Stimulated activated naive CD4-positive, alpha-beta T cell (primary cell): ENCODE measurements at places on chromosomes 7 and 10.

- no peak for DNase-seq
Observed at GRCh38 chr7:29254591-29254990, 60.0 kb downstream of the CHN2 start.

GRCh38 chr10:34492081-34492480 is 323.0 kb downstream of the PARD3 start:
- DNase-seq = no peak

- no peak for DNase-seq
Observed at GRCh38 chr7:23791721-23792120, 81.7 kb downstream of the STK31 start.

- DNase-seq = peak; percentile 49
Observed at GRCh38 chr7:101390901-101391301, 28.2 kb downstream of the COL26A1 start.

DNA sequence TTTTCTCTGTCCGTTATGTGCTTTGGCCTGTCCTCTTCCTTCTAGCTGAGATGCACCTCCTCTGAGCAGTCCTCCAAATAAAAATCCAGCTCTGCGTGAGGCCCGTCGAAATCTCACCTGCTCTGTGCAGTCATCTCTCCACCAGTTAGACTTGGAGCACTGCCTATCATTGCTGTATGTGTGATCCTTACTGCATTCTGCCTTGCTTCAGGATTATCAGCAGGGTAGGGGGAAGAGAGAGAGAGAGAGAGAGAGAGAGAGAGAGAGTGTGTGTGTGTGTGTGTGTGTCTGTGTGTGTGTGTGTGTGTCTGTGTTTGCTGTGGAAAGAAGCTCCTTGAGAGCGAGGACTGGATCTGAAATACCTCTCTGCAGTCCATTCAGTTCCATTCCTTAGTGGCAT is 129.4 kb downstream of the CCNY start:
- DNase-seq = no peak

- DNase-seq = no peak
Observed at GRCh38 chr10:132111121-132111731, 45.5 kb downstream of the JAKMIP3 start.

DNA sequence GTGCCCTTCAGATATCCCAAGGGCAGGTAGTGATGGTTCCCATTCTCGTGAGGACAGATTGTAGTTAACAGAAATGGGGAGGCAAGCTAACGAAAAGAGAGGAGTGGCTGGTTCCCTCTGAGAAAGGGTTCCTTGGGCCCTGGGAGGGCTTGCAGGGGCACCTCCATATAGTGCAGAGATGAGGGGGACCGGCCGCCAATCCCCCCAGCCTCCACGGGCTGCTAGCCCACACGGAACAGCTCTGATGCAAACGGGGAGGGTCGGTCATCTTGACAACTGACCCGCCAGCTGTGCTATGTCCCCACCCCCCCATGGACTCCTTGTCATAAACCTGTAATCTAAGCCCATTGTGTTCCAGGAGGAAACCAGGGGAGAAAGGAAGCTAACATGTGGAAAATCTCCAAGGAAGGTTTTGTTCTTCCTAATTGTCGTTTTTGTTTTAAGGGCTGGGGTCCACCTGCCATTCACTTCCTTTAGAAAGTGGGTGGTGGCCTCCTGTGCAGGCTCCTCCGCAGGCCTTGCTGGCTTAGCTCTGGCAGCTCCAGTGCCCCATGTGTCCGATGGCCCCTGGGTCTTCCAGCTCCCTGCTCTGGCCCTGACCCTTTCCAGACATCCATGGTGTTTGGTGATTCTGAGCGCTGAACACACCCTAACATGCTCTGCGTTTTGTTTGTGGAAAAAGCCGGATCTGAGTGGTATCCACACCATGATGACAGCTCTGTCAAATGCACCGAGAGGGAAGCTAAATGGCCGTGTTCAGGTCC is 15.9 kb downstream of the ADCY1 start:
- DNase-seq = no peak

GRCh38 chr7:154306036-154306435 is 253.8 kb downstream of the DPP6 start:
- DNase-seq = no peak

DNA sequence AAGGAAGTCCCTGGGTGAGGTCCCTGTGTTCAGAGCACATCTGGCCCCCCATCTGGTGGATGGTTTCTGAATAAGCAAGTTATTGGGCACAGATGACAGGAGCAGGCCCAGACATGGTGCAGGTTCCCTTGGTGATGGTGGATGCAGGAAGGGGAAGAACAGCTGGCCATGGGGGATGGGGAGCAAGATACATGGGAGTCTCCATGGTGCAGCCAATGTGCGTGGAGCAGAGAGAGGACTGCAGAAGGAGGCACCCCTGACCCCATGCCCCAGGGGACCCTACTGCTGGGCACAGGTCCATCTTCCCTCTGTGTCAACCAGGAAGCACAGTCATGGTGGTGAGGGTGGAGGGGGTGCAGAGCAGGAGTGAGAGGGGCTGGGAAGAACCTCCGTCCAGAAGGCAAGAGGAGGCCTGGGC is 43.8 kb upstream of the RABGEF1 start:
- no peak for DNase-seq

GRCh38 chr10:49055221-49055849 is 60.0 kb downstream of the VSTM4 start:
- no peak for DNase-seq
